Stimulated activated CD8-positive, alpha-beta memory T cell treated with anti-CD3 and anti-CD28 coated beads, Interleukin-7, amount 100 ng/mL, for 48 hours (primary cell): ENCODE measurements at places on chromosomes 11 and 22.

GRCh38 chr11:18493310-18493709, 33.4 kb downstream of the TSG101 start:
- no peak for DNase-seq

- no peak for DNase-seq
These were observed 708 bp downstream of the SCO2 start for GRCh38 chr22:50524676-50525103.

- DNase-seq: no peak
These were observed 83.6 kb upstream of the ZBED5 start for GRCh38 chr11:10941414-10941813.

DNA sequence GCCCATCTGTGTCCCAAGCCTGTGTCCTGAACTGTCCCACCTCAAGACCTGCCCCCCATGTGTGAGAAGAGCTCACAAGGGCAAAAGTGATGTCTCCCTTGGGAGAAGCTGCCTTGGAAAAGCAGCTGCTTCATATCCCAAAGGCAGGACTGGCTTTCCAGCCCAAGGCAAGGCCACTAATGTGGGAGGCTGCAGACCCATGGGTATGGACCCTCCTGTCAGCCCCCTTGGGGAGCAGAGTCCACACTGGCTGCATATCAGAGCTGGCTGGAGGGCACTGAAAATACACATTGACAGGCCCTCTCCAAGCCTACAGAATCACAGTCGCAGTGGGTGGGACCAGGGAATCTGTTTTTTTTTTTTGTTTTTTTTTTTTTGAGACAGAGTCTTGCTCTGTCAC, 2.7 kb downstream of the PELI3 start:
- DNase-seq: no peak

DNA sequence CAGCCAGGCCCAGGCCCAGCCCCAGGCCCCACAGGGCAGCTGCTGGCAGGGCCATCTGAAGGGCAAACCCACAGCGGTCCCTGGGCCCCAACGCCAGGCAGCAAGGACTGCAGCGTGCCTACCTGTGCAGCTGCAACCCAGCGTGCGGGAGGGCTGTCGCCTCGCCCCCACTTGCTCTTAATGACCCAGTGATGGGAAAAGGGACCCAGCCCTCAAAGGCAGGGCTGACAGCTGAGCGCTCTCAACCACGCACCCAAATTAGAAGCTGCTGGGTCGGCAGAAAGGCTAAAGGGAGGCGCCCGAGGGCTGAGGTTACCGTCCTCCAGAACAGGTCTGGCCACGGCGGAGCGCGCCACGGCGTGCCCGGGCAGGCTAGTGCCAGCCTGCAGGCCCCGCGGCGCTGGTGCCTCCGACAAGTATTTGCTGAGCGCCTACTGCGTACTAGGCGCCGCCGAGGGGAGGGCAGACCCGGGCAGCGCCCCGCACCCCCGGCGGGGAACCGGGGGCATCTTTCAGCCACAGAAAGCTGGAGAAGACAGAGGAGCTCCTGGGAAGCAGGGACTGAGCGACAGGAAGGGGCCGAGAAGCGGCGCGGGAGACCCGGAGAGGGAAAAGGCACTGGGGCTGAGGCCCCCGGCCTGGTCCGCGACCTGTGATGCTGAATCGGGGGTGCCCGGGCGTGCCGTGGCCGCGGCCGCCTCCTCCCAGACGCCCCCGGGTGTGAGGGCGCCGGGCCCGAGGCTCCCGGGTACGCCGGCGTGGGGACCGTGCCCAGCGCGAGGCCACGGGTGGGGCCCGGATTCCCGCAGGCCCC, 773 bp downstream of the HRAS start:
- no peak for DNase-seq

GRCh38 chr11:43997022-43997660, 50.6 kb upstream of the ACCSL start:
- no peak for DNase-seq

DNA sequence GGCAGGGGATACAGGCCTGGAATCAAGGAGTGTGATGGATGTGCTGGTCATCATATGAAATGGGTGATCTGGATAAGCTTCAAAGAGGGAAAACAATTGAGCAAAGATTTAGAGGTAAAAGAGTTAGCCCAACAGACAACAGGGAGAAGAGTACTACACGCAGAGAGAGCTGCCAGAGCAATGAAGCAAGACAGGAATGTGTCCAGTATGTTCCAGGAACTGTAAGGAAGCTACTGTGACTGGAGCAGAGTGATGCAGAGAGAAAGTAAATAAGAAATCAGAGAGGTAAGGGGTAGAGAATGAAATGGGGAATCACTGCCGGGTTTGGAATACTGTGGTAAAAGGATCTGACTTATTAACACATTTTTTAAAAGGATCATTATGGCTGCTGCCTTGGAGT, 255.1 kb downstream of the DCDC1 start:
- no peak for DNase-seq

- no peak for DNase-seq
These were observed 11.0 kb downstream of the RRAS2 start for GRCh38 chr11:14347991-14348390.

DNA sequence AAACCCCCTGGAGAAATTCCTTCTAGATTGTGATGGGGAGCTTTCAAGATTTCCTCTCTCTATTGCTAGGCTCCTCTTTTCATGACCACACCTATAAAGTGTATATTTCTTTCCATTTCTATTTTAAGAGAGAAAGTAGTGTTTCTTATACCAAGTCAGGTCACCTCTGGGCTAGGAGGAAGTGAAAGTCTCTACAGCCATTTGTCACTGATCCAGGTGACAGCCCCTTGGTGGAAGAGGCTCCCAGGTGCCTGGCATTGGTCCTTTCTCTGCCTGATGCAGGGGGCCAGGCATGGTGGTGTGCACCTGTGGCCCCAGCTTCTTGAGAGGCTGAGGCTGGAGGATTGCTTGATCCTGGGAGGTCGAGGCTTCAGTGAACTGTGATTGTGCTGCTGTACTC, 64.7 kb downstream of the DHCR7 start:
- no peak for DNase-seq

DNA sequence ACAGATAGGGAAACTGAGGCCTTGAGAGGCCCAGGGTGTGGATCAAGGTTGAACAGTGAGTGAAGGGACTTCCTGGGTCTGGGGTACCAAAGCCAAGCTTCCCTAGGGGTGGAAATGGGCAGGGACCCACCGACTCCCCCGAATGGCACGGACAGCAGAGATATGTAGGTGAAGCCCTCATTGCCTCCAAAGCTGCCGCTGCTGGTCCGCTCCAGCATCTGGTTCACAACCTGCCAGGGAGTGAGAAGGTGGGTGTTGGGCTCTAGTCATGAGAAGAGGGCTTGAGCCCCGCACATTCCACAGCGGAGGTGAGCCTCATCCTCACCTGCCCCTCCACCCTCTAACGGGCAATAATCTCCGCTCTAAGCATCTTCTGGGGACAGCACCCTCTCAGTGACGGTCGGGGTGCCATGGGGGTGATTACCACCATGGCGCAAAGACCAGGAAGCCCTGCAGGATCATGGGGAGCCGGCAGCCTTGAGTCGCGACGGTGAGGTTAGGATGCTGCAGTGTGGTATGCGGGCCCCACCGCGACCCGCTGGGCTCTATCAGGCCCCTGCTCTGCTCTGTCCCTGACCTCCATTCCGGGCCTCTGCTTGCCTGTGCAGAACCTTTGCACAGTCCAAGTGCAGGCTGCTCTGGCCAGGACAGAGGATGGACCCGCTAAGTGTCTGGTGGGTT, 10.8 kb downstream of the ALDH3B2 start:
- no peak for DNase-seq

DNA sequence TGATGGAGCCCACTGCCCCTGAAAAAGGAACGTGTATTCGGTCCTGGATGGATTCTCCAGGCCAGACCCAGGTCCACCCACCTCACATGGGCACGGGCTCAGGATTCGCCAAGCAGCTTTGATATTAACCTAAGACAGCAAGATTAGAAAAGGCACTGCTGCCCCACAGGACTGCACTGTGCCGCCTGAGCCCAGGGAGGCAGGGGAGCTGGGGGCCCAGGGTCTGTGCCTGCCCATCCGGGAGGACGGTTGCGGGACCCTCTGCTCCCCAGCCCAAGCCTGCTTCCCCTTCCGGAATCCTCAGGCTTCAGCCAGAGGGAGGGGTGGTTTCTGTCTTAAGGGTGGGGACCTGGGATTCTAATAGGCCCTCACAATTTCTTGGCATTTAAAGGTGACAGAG, 13.5 kb upstream of the VSIG10L2 start:
- no peak for DNase-seq

DNA sequence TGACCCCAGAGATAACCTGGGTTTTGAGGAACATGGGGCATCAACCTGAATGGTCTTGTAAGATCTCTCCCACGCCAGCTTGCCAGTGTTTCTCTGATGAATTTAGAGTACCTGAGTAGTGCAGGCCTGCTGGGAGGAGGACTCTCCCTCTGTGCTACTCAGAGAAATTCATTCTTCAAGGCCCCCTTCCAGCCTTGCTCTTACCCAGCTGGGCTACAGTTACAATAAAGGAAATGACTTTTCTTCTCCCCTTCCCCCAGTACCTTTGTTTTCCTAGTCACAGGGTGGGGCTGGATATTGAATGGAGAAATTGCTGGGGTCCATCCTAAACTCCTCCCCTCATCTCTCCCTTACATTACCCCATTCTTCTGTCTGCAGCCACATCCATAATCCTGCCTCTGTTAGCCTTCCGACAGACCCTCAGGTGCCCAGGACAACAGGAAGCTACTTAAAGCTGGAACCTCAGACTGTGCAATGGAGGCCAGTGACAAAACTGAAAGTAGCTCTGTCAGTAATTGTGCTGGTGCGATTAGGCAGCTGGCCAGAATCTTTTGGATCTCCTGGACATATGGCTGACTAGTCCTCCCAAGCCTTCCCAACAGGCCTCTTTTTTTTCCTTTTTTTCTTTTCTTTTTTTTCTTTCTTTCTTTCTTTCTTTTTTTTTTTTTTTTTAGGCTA, 17.4 kb downstream of the LIMK2 start:
- no peak for DNase-seq

DNA sequence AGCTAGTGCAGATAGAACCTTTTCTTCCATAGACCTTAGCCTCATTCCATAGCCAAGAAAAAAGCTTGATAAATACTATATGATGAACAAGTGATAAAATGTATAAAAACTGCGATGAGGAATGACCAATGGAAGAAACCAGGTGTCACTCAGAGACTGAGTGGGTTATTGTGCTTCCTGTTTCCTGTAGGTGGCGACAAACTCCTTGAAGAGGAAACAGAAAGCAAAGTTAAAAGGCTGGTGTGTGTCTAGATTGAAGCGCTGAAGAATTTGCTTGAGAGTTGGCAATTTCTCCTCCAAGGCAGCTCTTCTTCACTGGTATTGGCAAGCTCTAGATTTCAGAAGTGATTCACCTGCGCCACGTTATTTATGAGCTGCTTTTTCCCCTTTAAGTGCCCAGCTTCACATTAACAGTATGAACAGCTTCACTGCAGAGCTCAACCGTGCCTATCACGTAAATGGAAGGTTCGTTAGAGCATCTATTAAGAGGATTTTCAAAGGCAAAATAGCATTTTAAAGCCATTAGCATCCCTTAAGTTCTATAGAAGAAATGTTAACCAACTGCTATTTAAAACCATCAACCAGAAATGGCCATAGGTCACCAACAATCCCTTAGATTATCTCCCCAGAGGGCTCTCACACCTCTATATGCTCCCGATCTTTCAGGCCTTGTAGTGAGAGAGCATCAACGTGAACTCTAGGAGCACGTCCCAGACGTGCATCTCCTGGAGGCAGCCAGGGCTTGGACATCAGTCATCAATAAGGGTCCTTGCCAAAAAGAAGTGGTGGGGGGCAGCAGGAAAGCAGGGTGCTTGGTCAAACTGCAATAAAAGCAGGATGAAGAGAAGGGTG, 179.4 kb downstream of the CADM1 start:
- no peak for DNase-seq

- no peak for DNase-seq
These were observed 1.5 kb upstream of the SIK3 start for GRCh38 chr11:117099696-117100095.

DNA sequence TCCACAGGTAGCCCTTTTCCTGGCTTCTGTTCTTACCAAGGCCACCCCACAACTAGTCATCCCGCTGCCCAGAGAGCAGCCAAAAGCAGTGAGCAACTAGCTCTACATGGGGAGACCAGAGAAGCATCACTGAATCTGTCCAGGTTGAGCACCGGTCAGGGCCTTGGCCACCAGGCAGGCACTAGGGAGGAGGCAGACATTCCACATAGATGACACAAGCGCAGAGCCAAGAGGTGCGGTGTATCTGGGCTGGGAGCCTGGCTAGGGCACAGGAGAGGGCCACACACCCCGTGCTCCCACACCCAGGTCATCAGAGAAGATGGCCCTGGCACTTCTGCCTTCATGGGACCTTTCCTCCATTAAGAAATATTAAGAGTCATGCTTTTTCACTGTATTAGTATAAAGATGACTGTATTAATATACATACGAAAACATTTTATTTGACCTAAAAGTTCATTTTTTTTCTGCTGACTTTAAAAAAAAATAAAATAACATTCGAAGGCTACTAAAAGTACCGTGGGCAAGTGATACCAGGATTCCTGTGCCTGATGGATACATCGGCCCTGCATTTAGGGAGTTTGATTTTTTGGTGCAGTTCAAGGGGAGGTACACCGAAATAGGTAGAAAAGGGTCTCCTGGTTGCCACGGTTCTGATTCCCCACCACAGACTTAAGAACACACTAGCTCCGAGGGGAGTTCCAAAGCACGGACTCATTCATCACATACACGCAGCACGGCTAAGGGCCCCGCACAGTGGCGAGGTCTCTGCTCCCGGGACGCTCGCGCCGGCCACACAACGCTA, 1.2 kb downstream of the DGCR2 start:
- no peak for DNase-seq

GRCh38 chr22:45330548-45330947, 20.8 kb downstream of the FAM118A start:
- no peak for DNase-seq

GRCh38 chr11:91243051-91243450, 981.6 kb upstream of the FAT3 start:
- DNase-seq: no peak

DNA sequence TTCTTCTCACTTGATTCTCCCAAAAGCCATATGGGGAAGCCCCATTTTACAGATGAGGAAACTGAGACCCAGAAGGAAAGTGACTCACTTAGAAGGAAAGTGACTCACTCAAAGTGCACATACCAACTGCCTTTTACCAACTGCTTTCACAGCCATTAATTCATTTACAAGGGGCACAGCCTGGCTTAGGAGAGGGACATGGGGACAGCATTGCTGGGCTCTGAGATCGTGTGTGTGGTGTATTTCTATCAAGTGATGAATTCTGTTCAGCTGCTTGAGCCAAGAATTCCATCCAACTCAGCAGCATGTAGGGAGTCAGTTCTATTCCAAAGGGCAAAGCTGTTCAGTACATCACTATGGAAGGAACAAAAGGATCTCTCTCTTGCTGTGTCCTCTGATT, 23.5 kb upstream of the PAK1 start:
- no peak for DNase-seq

GRCh38 chr11:128765104-128765503, 71.2 kb downstream of the FLI1 start:
- DNase-seq: no peak

DNA sequence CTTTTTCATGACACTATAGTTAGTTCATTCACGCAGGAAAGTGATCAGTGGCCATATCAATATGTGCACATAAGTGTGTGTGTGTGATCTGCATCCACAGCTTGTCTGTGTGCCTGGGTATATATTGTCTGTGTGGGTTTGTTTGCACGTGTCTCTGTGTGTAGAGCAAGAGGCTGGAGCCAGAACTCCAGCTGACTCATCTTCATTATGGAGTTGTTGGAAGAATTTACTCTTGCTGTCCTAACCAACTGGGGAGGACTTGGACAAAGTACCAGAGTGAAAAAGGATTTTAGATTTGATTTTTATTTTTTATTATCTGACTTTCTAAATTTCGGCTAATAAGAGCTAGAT, 63.9 kb downstream of the TP53I11 start:
- no peak for DNase-seq

- no peak for DNase-seq
These were observed 879.7 kb downstream of the JRKL start for GRCh38 chr11:97269527-97269926.

GRCh38 chr11:109853156-109853776, 239.9 kb upstream of the ZC3H12C start:
- no peak for DNase-seq
